ENCODE measurements at places on chromosomes 2 and 18.

DNA sequence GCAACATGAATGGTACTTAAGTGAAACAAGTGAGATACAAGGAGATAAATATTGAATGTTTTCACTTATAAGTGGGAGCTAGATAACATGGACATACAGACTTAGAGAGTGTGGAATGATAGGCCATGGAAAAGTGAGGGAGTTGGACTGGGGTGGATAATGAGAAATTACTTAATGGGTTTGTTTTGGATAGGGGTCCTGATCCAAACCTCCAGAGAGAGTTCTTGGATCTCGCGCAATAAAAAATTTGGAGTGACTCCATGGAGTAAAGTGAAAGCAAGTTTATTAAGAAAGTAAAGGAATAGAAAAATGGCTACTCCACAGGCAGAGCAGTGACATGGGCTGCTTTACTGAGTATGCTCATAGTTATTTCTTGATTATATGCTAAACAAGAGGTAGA is 508.9 kb downstream of the CNTNAP5 start:
- no peak for DNase-seq

DNA sequence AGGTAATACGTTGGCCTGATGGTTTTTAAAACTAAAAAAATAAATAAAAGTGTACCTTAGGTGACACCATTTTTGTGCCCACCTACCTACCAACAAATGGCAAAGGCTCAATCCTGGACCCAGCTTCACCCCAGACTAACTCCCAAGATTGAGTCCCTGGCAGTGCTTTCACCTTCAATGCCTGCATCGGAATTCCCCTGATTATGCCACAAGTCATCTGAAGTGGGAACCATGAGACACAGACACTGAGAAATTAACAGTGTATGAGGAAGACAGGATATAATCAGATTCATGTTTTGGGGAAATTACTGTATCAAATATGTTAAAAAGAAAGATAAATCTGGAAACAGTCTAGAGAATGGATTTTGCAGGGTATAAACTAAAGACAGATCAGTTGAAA is 41.6 kb downstream of the ZBTB14 start:
- DNase-seq, result no peak

GRCh38 chr18:50286391-50287027 is 983 bp downstream of the CXXC1 start:
- DNase-seq, result no peak

DNA sequence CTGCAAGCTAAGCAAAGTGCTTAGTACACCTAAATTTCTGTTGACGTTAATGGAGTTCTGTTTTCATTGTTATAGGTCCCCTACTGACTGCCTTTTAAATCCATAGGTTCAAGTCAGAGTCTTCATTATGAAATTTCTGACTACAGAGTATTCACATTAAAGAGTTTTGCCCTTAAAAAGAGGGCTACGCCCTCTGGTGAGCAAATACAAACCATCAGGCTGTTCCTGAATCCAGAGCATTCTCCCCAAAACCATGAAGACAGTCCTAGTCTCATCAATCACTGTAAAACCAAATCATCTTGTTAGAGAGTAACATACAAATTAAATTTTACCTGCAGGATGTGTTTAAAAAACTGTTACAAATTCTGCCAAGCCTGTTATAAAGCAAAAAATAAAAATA is 1091.7 kb downstream of the TDRD15 start:
- DNase-seq, result no peak

DNA sequence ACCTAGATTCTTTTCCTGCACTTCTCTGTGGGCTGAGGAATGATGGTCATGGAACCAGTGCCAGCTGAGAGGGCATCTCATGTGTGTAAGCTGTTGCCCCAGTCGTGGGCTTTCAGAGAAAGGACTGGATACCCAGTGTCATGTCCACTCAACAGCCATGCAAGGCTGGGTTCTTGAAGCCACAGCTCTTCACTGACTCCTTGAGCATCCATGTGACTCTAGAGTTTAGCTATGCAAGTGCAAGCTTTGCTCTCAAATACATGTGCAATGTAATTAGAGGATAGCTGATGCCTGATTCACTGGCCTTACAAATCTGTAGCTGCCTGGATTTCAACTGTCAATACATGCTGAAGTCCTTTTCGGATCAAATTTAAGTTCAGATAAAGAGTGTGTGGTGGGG is 46.8 kb upstream of the EML6 start:
- no peak for DNase-seq

DNA sequence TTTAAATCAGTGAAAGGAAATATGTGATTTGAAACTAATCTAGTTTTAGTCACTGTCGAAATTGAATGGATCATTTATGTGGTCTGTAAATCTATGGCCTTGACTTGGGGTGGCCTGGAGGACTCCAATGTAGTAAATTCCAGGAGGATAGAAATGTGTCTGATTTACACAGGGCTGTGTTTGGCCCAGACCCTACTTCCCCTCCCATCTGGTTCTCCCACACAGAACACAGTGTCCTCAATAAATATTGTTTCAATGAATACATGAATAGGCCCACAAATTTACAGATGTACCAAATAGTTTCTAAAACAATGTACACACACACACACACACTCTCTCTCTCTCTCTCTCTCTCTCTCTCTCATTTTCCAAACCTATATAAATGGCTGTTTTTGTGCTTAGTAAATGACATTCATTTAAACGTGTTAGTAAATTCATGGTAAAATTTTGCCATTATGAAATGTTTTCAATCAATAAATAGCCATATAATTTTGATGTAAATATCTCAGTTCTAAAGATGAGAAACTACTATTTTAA is 1.9 kb downstream of the CCDC68 start:
- no peak for DNase-seq

- no peak for DNase-seq
These were observed 765.8 kb downstream of the METTL4 start for GRCh38 chr18:1805521-1805920.

DNA sequence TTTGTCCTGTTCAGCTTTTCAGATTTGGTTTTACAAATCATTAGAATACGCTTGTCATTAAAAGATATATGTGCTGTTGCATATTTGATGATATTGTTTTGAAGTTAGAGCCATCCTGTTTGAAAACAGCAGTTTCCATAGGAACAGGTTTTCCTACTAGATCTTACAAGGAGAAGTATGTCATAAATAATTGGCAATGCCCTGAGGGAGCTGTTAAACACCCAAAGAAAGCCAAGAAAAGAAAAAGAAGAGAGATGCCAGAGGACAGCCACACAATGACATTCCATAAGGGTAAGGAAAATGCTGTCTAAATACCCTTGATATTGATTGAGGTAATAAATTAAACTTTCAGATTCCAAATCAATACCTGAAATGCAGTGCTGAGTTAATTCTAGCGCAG is 392.2 kb upstream of the CRIM1 start:
- no peak for DNase-seq

DNA sequence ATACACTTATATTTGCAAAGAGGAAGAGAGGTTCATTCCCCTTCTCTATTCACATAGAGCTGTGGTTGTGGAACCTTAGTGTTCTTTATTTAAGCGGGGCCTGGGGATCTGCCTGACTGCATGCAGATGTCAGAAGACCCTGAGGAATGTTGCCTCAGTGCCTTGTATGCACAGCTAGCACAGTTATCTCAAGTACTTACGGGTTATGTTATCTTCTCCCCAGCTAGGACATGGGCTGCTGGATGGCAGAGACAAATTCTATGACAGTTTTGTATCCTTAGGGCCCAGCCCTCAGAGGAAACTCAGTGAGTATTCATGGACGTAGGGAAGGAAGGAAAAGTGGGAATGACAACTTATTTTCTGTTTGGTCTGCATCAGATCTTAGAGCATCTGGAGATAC is 37.7 kb upstream of the RTN4 start:
- DNase-seq, result no peak

DNA sequence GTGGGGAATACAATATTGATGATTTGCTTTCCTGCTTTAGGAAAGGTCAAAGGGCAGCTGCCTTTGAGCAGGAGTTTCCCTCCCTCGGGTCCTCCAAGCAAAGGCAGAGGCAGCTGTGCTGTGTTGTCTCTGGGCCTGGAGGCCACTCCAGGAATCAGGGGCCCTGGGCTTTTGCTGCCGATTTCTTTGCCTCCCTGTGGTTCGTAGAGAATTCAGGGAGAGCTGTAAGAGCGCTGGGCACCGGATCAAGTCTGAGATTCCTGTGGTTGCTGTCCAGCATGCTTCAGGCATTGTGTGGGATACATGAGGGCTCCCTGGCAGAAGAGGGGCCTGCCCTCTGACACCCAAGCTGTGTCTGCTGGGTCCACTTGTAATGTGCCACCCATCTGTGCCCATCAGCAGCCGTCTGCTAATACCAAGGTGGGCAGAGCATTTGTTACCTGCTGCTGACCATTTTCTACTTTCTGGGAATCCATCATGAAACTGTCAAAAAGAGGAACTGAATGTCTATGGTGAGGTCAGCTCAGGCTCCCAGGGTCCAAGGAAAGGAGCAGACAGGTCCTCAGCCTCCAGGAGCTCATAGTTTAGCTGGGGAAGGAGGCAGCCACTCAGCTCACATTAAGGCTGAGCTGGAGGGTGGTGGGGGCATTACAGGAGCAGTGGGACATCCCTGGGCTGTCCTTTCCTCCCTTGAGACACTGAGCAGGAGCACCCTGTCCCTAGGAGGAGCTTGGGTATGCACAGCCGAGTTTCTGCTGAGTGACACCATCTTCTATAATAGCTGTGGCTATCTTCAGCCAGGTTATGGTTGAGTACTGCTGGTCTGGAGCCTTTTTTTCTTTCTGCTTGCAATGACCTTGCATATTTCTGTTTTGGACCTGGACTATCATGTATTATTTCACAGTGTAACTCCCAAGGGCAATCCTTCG is 68.5 kb downstream of the CTIF start:
- DNase-seq, result peak; percentile 61

- DNase-seq, result no peak
These were observed 173.1 kb downstream of the PTH2R start for GRCh38 chr2:208579678-208580077.

- DNase-seq, result no peak
These were observed 62.7 kb downstream of the PKP4 start for GRCh38 chr2:158519481-158519880.

- no peak for DNase-seq
These were observed 128.6 kb downstream of the SH3RF3 start for GRCh38 chr2:109257653-109258052.

DNA sequence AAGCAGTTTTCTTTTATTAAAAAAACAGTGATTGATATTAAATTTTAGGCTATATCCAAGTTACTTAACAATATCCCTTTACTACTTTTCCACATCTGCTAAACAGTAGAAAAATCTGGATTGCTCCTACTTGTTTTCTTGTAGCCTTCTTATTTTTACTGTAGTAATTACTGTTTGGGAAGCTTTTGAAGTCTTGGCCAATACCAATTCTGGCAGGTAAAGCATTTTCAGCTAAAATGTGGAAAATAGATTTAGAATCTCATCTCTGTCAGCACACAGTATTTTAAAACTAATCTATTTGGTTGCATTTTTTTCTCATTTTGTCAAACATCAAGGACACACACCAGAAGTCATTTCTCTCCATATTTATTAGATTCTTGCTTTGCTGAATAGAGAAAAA is 1485.7 kb upstream of the PIK3C3 start:
- DNase-seq, result peak; percentile 54

GRCh38 chr2:24538720-24539119 is 47.7 kb downstream of the NCOA1 start:
- DNase-seq, result no peak

DNA sequence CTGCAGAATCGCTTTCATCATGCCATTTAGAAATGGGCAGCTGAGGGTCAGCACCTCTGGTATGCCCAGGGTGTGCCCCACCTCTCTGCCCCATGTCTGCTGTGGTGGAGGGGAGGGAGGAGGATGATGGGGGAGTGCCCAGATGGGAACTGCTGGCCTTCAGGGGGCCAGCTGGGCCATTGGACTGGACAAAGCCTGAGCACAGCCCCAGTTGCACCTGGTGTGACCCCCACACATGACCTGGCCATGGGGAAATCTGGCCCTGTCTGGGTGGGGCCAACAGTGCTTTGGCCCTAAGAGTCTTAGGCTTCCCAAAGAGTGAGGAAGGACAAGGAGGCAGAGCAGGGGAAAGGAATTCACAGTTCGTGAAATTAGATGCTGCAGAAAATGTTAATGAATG is 44.1 kb downstream of the CTIF start:
- no peak for DNase-seq

GRCh38 chr18:66005831-66006588 is 255.2 kb downstream of the CDH7 start:
- DNase-seq, result no peak

DNA sequence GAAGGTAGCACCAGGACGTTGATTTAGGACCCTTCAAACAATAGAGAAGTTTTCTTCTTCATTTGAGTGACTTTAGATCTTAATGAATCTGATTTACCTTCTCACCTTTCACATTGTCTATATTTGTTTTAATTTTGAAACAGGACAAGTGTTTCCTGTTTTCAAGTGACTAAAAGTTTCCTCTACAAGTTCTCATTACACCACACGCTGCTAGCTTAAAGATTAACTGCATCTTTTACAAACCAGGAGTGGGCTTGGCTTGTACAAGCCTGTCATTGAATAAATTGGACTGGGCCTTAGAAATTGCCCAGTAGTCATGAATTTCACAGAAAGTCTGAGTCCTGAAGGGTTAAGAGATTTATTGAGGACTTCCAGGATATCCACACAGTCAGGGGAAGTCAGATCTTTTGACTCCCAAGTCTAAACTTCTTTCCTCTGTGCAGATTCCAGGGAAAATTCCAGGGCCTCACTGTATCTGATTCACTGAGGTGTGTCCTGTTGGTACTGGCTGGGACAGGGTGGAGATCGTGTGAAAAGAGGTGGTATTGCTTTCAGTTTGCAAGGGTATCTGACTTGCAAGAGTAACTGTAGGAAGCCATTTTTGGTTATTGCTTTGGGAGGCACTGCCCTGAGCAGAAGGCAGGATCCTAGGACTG is 3.4 kb downstream of the SGPP2 start:
- no peak for DNase-seq

Data from hindlimb muscle (tissue), 1 donor.